ENCODE measurements at places on chromosomes 1 and 21.

GRCh38 chr1:171418546-171418945 lies 66.8 kb upstream of the PRRC2C start:
- H3K36me3 ChIP-seq: no peaks in the 10 kb centered on the region
- DNase-seq: no peak
- no peaks in the 10 kb centered on the region for H3K27me3 ChIP-seq

GRCh38 chr1:81179242-81179641 lies 621.5 kb upstream of the ADGRL2 start:
- H3K36me3 ChIP-seq: no peaks in the 10 kb centered on the region
- DNase-seq: no peak
- no peaks in the 10 kb centered on the region for H3K27me3 ChIP-seq
- no peak overlapping the region for H3K27ac ChIP-seq
- H3K4me3 ChIP-seq: no peak overlapping the region

DNA sequence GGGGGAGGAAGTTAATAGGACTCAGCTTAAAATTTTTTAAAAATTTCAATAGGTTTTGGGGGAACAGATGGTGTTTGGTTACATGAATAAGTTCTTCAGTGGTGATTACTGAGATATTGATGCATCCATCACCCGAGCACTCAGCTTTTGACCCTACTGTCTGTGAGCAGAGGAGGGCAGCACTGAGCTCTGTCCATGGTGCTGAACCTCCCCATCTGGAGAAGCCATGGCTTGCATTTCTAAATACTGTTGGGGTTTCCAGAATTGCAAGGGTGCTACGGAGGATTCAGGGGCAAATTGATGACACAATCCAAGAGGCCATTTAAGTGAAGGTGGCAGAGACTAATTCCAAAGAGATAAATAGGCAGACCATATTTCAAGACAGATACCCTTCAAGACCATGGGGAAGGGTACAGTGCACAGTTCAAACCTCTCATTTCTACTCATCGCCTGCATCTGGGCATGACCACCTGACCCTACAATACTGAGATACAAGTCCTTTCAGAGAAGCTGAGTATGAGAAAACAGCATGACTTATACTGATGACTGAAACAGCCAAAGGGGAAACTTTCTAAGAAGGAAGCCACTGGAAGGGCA lies 17.2 kb downstream of the SYT2 start:
- peaks cover 7% of the 10 kb centered on the region for H3K27me3 ChIP-seq
- H3K4me3 ChIP-seq: no peak overlapping the region
- DNase-seq: peak; percentile 29

- no peaks in the 10 kb centered on the region for H3K27me3 ChIP-seq
- H3K36me3 ChIP-seq: no peaks in the 10 kb centered on the region
- no peak overlapping the region for H3K4me3 ChIP-seq
- H3K4me1 ChIP-seq: no peaks in the 10 kb centered on the region
Observed at GRCh38 chr1:85862456-85862855, 154.2 kb upstream of the ZNHIT6 start.

DNA sequence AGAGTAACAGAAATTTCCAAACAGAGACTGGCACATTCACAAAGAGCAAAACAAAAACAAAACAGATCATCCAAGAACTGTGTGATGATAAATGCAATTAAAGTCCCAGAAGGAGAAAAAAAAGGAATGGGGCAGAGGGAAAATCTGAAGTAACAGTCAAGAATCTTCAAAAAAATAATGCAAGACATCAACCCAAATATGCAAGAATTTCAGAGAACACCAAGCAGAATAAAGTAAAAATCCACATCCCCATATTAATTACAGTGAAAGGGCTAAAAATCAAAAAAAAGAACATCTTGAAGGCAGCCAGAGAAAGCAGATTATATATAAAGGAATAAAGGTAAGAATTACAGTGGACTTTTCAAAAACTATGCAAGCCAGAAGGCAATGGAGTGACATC lies 67.1 kb downstream of the FOXJ3 start:
- no peak overlapping the region for H3K27ac ChIP-seq
- DNase-seq: no peak

GRCh38 chr1:78797108-78797781 lies 147.6 kb downstream of the IFI44 start:
- no peaks in the 10 kb centered on the region for H3K27me3 ChIP-seq
- H3K4me1 ChIP-seq: no peaks in the 10 kb centered on the region
- DNase-seq: no peak
- H3K27ac ChIP-seq: no peak overlapping the region
- no peaks in the 10 kb centered on the region for H3K36me3 ChIP-seq

DNA sequence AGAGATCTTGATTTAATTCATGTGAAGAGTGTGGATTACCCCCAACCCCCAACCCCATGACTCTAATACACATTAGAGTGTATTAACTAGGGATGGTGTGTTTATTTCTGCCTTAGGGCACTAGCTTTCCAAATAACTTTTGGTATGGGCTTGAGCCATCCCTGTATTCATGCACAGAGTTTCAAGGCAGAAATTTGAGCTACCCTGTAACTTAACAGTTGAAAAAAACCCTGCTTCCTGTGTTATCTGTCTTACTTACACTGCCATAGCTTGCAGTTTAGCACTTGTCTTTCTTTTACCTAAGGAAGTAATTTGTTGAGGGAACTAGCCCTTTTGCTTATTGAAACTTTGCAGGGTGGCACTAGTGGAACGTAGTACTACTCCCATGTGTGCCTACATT lies 6.3 kb downstream of the SRSF11 start:
- no peaks in the 10 kb centered on the region for H3K4me1 ChIP-seq
- H3K27ac ChIP-seq: no peak overlapping the region
- H3K4me3 ChIP-seq: no peak overlapping the region
- DNase-seq: no peak
- no peaks in the 10 kb centered on the region for H3K27me3 ChIP-seq
- H3K36me3 ChIP-seq: peaks cover 61% of the 10 kb centered on the region

GRCh38 chr21:37243961-37244360 lies 23.2 kb downstream of the VPS26C start:
- DNase-seq: no peak
- peaks cover 14% of the 10 kb centered on the region for H3K36me3 ChIP-seq
- H3K4me1 ChIP-seq: peaks cover 16% of the 10 kb centered on the region
- no peak overlapping the region for H3K4me3 ChIP-seq
- H3K27me3 ChIP-seq: no peaks in the 10 kb centered on the region

DNA sequence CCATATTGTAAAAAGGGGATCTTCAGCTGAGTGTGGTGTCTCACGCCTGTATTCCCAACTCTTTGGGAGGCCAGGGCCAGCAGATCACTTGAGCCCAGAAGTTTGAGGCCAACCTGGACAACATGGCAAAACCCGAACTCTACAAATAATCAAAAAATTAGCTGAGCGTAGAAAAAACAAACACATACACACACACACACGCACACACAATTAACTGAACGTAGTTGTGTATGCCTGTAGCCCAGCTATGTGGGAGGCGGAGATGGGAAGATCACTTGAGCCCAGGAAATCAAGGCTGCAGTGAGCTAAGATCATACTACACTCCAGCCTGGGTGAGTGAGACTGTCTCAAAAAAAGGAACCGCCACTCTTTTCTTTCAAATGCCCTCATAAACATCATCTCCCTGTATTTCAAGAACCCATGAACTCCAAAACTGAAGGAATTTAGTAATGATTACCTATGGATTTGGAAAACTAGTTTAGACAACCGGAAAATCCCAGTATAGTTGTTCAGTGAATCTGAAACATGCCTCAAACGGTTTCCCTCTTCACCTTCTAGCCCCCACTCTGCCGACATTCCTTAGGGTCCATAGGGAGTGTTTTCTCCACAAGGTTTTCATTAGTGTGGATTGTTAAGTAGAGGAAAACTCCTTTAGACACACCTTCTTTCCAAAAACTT lies 4.5 kb downstream of the TXNIP start:
- no peak overlapping the region for H3K27ac ChIP-seq
- peaks cover 35% of the 10 kb centered on the region for H3K36me3 ChIP-seq
- H3K4me3 ChIP-seq: no peak overlapping the region
- H3K27me3 ChIP-seq: no peaks in the 10 kb centered on the region
- H3K4me1 ChIP-seq: peaks cover 10% of the 10 kb centered on the region
- no peak for DNase-seq

DNA sequence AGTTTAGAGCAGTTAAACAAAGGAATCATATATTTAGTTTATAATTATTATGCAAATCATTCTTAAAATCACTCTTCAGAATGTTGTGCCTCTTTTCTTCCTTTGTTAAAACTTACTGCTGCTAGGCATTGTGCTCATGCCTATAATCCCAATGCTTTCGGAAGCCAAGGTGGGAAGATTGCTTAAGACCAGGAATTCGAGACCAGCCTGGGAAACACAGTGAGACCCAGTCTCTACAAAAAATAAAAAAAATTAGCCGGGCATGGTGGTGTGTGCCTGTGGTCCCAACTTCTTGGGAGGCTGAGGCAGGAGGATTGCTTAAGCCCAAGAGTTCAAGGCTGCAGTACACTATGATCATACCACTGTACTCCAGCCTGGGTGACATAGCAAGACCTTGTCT lies 33.6 kb downstream of the ZSWIM5 start:
- H3K4me1 ChIP-seq: no peaks in the 10 kb centered on the region
- no peak for DNase-seq
- no peak overlapping the region for H3K4me3 ChIP-seq
- no peaks in the 10 kb centered on the region for H3K27me3 ChIP-seq

DNA sequence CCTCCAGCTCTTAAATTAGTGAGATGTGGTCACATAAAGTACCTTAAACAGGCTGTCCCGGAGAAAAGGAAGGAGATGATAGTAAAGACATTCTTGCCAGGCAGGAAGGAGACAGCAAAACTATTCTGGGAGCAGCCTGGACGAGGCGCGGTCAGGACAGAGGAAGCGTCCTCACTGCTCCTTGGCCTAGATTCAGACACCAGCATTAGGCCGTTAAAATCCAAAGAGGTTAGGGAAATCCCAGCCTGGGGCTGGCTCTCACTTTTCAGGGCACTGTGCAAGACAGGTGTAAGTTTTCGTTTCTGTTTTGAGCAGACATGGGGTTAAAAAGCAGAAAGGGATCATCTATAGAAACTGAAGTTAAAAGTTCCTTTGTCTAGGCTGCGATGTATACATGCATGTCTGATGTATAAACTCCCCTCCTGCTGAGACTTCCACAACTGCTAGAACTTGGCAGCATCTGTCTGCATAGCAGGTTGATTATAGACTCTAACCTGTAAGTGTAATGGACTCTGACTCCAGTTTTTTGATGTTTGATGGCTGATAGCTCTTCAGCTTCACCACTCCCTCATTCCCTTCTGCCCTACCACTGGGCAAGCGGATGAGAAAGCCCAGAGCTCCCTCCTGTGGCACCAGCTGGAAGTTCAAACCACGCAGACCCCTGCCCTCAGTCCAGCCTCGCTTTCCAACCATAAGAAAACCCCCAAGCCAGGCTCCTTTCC lies 21.5 kb downstream of the STPG1 start:
- peak overlapping the region; percentile 35 for H3K4me3 ChIP-seq
- peak overlapping the region; percentile 88 for H3K27ac ChIP-seq
- no peaks in the 10 kb centered on the region for H3K27me3 ChIP-seq
- no peaks in the 10 kb centered on the region for H3K36me3 ChIP-seq
- H3K4me1 ChIP-seq: peaks cover 10% of the 10 kb centered on the region
- DNase-seq: peak; percentile 56

DNA sequence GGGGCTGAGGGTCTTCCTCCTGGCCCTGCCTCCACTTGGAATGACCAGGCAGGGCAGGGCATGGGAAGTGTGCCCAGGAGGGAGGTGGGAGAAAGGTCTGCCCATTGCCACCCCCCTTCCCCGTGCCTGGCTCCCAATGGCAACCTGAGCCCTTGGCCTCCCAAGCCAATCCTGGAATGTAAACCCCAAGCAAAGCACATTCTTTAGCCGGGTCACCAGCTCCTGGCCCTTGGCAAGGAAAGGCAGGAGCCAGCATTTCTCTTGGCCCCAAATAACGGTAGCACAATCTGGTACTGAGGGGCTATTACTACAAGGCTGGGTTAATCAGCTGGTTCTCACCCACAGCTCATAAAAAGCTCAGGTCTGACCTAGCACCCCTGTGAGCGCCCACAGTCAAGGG lies 6.9 kb upstream of the NUAK2 start:
- H3K4me1 ChIP-seq: peaks cover 5% of the 10 kb centered on the region
- H3K27ac ChIP-seq: no peak overlapping the region
- DNase-seq: no peak
- no peak overlapping the region for H3K4me3 ChIP-seq
- H3K36me3 ChIP-seq: no peaks in the 10 kb centered on the region

- no peak for DNase-seq
Observed at GRCh38 chr1:208170252-208170651, 73.9 kb downstream of the PLXNA2 start.

DNA sequence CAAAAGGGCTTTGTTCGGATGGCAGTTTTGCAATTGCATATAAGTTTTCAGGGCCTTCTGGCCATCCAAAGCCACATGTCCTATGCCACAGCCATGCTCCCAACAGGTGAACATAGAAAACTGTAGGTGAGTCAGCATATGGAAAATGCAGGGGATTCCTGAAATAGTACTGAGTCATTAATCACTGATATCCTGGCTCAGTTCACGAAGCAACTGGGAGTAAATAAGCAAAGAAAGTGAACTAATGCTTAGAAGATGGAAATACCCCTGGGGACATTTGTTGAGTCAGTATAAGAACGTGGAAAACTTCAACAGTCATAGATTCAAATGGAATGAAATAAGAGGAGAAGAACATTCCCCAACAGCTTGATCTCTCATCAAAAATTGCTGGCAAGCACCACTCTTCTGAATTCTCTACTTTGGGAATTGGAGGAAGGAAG lies 148.9 kb upstream of the RUNX1 start:
- H3K36me3 ChIP-seq: no peaks in the 10 kb centered on the region
- DNase-seq: no peak
- H3K27me3 ChIP-seq: no peaks in the 10 kb centered on the region
- H3K27ac ChIP-seq: no peak overlapping the region
- no peaks in the 10 kb centered on the region for H3K4me1 ChIP-seq
- H3K4me3 ChIP-seq: no peak overlapping the region

DNA sequence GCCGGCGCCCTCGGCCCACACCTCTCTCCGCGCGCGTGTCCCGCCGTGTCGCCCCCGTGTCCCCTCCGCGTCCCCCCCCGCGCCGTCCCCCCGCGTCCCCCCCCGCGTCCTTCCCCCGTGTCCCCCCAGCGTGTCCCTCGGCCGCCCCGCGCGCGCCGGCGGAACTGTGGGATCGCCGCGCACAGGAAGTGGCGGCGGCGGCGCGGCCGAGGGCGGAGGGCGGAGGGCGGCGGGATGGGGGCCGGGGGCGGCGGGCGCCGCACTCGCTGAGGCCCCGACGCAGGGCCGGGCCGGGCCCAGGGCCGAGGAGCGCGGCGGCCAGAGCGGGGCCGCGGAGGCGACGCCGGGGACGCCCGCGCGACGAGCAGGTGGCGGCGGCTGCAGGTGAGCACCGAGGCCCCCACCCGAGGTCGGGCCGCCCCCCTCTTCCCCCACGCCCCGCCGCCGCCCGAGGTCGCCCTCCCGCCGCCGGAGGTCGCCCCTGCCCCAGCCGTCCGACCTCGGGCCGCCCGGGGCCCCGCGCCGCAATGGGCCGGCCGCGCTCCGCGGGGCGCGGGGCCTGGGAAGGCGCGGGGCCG lies at the start of gene AGPAT3:
TSS of gene AGPAT3 (plus strand) at position 262 of the 578 bp plus-strand sequence. CDS start 94,459 bp downstream, outside the sequence.
- H3K27me3 ChIP-seq: no peaks in the 10 kb centered on the region
- no peaks in the 10 kb centered on the region for H3K36me3 ChIP-seq
- H3K4me3 ChIP-seq: peak within 1 kb of the TSS; percentile 76
- peak; percentile 18 for DNase-seq

GRCh38 chr1:114076308-114076707 lies 77.4 kb downstream of the SYT6 start:
- no peak for DNase-seq
- H3K4me3 ChIP-seq: no peak overlapping the region
- H3K27me3 ChIP-seq: no peaks in the 10 kb centered on the region

All from effector memory CD4-positive, alpha-beta T cell (primary cell).